ENCODE measurements at places on chromosomes 12 and 14.

GRCh38 chr12:104720339-104721038 is 237.6 kb downstream of the SLC41A2 start:
- no peak for DNase-seq

DNA sequence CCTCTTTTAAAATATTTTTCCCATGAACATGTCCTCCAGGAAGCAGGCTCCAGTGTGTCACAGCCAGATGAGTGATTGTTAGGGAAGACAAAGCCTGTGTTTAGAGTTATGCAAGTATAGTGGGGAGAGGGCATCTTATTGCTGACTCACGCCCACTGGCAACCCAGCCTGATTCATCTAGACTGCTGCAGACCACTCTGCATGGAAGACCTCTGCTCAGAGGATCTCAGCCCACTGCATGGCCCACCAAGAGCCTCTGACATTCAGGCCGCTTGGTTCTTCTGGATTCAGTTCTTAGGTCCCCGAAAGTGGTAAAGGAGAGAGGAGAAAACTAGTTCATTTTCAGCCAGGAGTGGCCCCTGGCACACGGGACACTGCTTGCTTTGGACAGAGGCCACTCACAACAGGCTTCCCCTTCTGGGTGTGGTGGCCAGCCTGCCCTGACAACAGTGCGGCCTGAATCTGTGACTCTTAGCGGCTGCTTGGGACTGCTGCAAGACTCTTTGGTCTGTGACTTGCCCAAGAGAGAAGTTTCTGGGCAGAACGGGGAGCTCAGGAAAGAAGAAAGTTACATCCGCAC is 266.3 kb downstream of the ZFP36L1 start:
- DNase-seq: no peak

DNA sequence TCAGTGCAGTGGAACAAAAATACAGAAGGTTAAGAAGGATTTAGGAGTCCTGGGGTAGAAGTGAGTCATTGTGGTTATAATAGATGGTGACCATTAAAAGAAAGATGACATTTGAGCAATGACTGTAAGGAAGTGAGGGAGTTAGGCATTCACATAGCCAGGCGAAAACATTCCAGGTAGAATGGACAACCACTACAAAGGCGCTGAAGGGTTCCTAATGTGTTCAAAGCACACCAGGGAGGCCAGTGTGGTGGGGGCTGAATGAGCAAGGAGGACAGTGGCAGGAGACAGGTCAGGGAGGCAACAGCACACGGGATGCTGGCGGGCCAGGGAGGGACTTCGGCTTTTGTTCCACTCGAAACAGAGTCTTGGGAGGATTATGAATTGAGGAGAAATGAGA is 129.9 kb downstream of the NPAS3 start:
- DNase-seq: no peak

- DNase-seq: no peak
These were observed 220.3 kb downstream of the KIF26A start for GRCh38 chr14:104358528-104359300.

GRCh38 chr12:54611715-54612149 is 23.0 kb downstream of the LACRT start:
- no peak for DNase-seq

- no peak for DNase-seq
These were observed 15.4 kb upstream of the NIN start for GRCh38 chr14:50846226-50846880.

DNA sequence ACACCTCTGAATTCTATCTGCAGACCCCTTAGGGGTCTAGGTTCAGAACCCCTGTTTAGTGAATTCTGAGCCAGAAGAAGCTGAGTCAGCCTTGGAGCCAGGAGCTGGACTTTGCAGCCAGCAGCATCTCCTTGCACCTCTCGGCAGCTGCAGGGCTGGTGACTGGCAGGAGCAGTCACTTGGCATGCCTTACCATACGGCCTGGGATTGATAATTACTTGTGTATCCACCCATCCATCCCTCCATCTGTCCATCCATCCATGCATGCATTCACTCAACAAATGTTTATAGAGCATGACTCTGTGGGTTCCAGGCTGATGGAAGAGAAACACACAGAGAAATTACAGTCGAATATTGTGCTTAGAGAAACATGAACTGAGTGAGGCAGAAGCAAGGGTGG is 67.5 kb upstream of the PRIMA1 start:
- DNase-seq: no peak

DNA sequence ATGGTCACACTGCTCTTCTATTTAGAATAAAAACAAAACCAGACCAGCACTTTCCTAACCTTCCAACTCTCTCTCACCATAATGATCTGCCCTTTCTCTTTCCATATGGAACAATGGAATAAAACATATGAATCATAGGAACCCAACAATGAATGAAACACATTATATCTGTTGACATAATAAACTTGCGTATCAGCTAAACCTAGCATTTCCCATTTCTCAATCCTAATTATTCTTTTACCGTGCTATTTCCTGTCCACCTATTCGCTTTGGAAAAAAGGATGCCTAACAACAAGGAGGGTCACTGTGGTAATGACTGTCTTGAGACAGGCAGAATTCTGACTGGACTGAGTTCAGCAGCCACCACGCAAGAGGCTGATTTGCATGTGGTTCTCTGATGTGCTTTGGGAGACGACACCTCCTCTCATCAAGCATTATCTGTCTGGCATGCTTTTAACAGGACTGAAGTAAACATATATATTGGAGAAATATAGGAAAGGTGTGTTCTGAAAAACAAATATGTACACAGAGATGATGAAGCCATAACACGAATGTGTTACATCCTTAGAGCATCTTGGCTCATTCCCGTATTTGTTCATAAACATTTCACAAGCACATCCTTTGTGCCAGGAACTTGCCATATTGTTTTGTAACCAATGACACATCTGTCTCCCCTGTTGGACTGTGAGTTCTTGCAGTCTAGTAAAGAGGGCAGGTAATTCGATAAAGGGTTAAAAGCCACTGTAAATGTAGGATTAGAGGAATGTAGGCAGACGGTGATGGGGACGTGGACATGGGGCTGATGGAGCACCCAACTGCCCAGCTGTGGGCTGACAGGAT is 87.7 kb downstream of the PTPRB start:
- no peak for DNase-seq

GRCh38 chr12:9751204-9752144 is 9.2 kb downstream of the CD69 start:
- no peak for DNase-seq

GRCh38 chr14:78608998-78609787 is 439.0 kb downstream of the NRXN3 start:
- DNase-seq: no peak

- DNase-seq: no peak
These were observed 9.9 kb upstream of the SLC38A2 start for GRCh38 chr12:46382408-46382963.

GRCh38 chr12:92502417-92503028 is 200.3 kb upstream of the PLEKHG7 start:
- no peak for DNase-seq

DNA sequence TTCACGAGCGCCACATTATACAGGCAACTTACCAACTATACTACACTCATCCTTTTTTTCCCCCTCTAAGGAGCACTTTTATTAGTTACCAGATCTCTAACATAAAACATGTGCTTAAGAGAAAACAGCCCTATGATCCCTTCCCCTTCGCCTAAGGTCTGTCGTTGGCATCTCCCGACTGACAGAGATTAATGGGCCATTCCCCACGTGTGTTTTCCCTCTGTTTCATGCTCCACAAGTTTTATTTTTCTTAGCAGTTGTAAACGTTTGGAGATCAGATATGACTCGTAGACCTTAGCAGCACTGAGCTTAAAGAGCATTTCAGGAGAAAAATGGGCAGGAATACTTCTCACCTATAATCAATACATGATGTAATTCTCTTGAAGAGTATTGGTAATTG is 51.4 kb upstream of the FZD10 start:
- no peak for DNase-seq

GRCh38 chr12:93698307-93699092 is 21.3 kb downstream of the CRADD start:
- DNase-seq: no peak
